Stimulated activated CD8-positive, alpha-beta memory T cell treated with anti-CD3 and anti-CD28 coated beads, Interleukin-2, amount 100 ng/mL, for 48 hours (primary cell): ENCODE measurements at places on chromosomes 5 and 9.

GRCh38 chr5:142246258-142246657 is 78.6 kb downstream of the SPRY4 start:
- no peak for DNase-seq

DNA sequence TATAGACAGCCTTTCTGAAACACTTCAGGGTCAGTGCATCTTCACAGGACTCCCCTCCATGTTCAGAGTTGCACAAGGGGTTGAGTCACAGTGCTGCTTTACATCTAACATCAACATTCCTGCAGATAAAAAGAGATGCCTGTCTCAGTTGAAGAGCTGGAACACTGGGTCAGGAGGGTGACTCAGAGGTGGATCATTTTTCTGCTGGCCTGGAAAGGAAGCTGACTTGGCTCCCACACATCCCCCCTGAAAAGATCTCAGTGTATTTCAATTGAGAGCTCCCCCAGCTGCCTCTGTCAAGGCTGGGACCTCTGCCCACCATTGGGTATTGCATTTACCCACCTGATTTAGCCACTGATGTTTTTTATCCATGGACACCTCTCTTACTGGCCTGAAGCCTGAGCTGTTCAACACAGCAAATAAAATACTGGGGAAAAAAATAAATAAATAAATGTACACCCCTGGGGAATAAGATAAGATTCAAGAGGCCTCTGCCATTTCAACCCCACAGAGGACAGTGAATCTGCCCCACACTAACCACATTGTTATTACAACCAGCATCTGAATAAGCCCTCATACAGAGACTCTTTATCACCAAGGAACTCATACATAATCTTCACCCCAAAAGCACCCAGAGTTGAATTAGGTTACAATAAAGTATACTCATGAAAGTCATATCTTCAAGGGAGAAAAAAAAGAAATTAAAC is 716.4 kb downstream of the SEMA5A start:
- DNase-seq = no peak

DNA sequence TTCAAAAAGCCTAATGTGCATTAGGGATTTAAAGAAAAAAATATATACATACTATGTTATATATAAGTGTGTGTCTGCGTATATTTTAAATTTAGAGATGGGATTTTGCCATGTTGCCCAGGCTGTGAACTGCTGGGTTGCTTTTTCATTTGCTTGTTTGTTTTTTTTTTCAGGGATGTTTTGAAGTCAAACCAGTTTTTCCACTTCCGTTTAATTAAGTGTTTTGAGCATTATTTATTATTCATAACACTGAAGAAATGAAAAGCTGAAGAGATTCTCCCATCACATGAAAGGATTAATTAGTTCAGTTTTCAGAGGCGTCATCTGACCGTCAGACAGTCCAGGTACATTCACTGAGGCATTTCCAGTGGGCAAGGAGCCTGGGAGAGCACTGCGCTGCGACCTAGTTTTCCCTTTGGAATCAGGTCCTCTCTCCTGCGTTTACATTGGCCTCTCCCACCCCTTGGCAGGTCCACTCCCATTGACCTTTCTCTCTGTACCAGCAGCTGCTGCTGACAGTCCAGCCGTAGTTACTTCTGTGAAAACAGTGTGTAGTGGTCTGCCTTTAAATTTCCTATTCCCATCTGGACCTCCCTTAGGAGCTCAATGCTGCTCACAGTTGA is 26.0 kb downstream of the ARRDC3 start:
- DNase-seq = no peak

DNA sequence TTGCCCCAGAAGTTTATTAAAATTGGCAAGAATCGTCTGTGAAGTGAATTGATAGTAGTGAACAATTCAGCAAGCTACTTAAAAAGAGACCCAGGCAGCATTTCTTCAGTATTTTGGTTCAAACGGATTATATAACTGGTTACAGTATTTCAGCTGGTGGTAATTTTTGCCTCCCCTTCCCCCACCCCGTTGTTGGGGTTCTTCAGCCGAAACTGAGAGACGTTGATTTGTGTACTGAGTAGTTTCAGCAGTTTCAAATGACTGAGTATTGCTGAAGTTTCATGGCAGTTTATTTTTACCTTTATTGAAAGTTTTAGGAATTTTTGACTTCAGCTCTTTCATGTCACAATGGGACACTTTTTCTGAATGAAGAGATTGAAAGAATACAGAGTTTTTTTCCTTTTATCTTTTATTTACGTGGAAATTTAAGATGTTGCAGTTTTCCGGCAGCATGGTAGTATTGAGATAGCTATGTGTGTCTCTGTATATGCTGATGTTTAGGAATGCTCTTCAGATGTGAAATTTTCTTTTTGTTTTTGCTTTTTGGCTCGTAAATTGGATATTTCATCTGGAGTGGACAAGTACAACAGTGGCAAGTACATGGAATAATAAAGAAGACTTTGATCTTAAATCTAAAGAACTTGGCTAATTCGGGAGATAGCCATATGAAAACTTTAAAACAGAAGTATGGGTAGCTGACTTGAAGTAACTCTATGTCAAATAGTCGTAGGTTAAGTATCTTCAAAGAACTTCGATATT is 1.9 kb downstream of the GPBP1 start:
- DNase-seq = no peak
